ENCODE measurements at places on chromosomes 6 and 20. TPM values are rescaled to one million over a fixed set of nuclear protein-coding genes. Genes with fewer than 3 reads are reported as not detected.

GRCh38 chr6:38584731-38585130, 55.0 kb downstream of the BTBD9 start:
- DNase-seq: no peak

DNA sequence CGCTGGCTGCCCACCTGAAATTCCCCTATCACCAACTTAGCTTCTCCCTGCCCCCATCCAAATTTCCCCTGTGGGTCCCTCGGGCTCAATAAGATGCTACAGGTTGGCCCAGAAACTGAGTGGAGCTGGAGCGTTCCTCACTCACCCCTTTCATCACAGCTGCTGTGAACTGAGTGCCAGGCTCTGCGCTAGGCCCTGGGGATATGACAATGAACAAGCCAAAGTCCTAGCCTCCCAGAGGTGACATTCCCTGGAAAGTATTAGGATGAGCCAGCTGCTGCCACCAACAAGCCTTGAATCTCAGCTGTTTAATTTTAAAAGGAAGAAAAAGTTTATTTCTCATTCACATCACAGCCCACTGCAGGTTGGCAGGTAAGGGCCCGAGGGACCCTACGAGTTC, 86.6 kb upstream of the EYA2 start:
- no peak for DNase-seq

DNA sequence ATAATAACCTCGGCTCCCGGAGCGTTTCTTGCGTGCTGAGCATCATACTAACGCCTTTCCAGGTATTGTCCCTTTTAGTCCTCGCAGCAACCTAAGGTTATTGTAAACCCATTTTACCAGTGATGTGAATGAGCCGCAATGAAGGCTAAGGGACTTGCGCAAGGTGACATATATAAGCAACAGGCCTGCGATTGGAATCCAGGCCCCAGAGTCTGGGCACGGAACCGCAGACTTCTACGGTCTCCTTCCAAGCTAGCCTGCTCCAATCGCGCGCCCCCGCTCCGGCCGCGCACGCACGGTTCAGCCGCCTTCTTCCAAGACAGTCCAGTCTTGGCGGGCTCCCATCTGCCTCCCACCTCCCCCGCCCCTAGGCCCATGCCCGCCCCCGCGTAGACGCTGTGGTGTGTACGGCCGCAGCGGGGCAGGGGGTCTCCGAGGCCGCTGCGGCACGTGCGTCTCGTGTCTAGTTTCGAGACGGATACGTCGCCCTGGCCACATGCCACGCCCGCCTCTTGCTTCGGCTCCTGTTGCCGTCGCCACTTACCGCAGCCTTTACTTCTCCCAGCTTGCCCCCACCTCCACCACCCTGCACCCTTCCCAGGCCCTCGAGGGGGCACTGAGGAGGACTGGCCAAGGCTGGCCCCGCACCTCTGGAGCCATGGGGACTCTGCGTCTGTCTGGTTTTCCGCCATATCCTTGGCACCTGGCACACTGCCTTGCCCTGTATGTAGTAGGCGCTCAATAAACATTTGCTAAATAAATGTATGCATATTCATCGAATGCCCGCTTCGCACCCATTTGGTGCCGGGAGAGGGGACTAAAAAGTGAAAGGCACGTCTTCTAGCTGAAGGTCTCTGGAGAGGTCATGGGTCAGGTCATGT, 855 bp upstream of the GFOD1 start:
- DNase-seq: peak; percentile 71

Gene TPD52L1
- 36.1 TPM for polyA plus RNA-seq

Gene NEURL2
- polyA plus RNA-seq: 7.0 TPM

Gene ERVFRD-1
- 0.05 TPM for polyA plus RNA-seq

Gene UNC93A
- not detected for polyA plus RNA-seq

Gene MEP1A
- polyA plus RNA-seq: not detected

Gene SCAF8
- 11.2 TPM for polyA plus RNA-seq

Gene DCBLD1
- polyA plus RNA-seq: 3.8 TPM

Gene C6orf163
- polyA plus RNA-seq: 1.6 TPM

- DNase-seq: no peak
Observed at GRCh38 chr6:9961646-9962045, 453.2 kb downstream of the TFAP2A start.

- DNase-seq: no peak
Observed at GRCh38 chr20:33490934-33491656, 1.2 kb downstream of the CBFA2T2 start.

DNA sequence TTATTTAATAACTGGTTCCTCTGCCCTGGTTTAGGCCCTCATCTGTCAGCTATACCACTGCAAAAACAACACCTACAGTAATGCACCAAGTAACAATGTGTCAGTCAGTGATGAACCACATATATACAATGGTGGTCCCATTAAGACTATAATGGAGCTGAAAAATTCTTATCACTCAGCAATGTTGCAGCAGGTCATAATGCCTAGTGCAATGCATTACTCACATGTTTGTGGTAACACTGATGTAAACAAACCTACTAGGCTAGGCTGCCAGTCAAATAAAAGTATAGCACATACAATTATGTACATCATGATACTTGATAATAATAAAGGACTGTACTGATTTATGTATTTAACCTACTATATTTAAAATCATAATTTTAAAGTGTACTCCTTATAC, 31.3 kb downstream of the RARS2 start:
- DNase-seq: no peak

GRCh38 chr6:157646012-157646411, 177.0 kb upstream of the SNX9 start:
- peak; percentile 69 for DNase-seq
